ENCODE measurements at places on chromosomes 1 and 21. TPM values are rescaled to one million over a fixed set of nuclear protein-coding genes. Genes with fewer than 3 reads are reported as not detected.

ITLN1 gene
- total RNA-seq, result 2.1 TPM

CHRM3 gene
- total RNA-seq, result 0.42 TPM

DNALI1 gene
- 1.3 TPM for total RNA-seq

TP73 gene
- total RNA-seq, result 2.6 TPM

KLHL12 gene
- total RNA-seq, result 25.2 TPM

LHX4 gene
- total RNA-seq, result 0.05 TPM

OR2M3 gene
- total RNA-seq, result not detected

RSBN1 gene
- 19.1 TPM for total RNA-seq

SFN gene
- 16.7 TPM for total RNA-seq
